ENCODE measurements at places on chromosomes 2 and 18. TPM values are rescaled to one million over a fixed set of nuclear protein-coding genes. Genes with fewer than 3 reads are reported as not detected.

GRCh38 chr2:8346706-8347430, 335.0 kb upstream of the ID2 start:
- DNase-seq, result no peak

The NPPC gene
- total RNA-seq, result not detected

- no peak for DNase-seq
Observed at GRCh38 chr2:86488561-86489250, 47.5 kb downstream of the KDM3A start.

GRCh38 chr2:42906557-42907411, 114.4 kb upstream of the HAAO start:
- DNase-seq, result peak; percentile 93

DNA sequence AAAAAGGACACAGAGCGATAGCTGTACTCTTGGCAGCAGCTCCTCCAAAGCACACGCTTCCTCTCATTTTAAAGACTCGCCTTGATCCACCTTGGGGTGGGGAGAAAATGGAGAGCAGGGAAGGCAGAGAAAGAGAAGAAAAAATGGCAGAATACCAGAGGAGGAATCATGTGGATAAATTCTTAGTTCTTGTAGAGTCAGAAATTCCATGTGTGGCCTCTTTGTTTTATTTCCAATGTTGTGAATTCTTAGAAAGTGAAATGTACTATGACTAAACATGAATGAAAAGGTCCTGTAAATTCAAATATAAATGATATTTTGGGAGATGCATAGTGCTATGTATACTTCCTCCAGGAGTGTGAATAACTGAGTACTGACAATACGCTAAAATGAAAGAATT, 89.7 kb upstream of the SESTD1 start:
- DNase-seq, result no peak

The EIF4E2 gene
- 29.2 TPM for total RNA-seq

The HES6 gene
- 3.2 TPM for total RNA-seq

GRCh38 chr2:123051136-123051535, 974.0 kb upstream of the CNTNAP5 start:
- no peak for DNase-seq

- no peak for DNase-seq
Observed at GRCh38 chr2:221420245-221420644, 151.9 kb downstream of the EPHA4 start.

- DNase-seq, result no peak
Observed at GRCh38 chr2:213251618-213252017, 32.6 kb upstream of the SPAG16 start.

- DNase-seq, result no peak
Observed at GRCh38 chr2:190970160-190970559, 43.8 kb downstream of the STAT1 start.

- no peak for DNase-seq
Observed at GRCh38 chr2:47019961-47020681, 104.5 kb upstream of the MCFD2 start.
